Activated T-cell treated with anti-CD3 and anti-CD28 coated beads, Interleukin-2, amount 50 U/mL, for 48 hours (primary cell): ENCODE measurements at places on chromosomes 1 and 21.

GRCh38 chr1:82565546-82565945, 764.8 kb downstream of the ADGRL2 start:
- DNase-seq: no peak

GRCh38 chr21:38691631-38692030, 114.1 kb upstream of the ETS2 start:
- no peak for DNase-seq

GRCh38 chr1:18820791-18821641, 38.4 kb downstream of the TAS1R2 start:
- DNase-seq: peak; percentile 82

DNA sequence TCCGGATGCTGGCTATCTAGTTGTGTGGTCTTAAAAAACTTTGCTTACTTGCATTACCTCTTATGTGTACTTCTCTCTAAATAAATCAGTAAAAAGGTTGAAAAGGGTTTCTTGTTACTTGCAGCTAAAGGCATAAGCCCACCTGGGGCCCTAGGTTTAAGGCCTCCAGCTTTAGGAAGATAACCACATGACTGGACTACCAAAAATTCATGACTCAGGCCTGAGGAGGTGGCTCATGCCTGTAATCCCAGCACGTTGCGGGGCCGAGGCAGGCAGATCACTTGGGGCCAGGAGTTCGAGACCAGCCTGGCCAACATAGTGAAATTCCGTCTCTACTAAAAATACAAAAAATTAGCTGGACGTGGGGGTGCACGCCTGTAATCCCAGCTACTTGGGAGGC, 142.9 kb downstream of the APP start:
- no peak for DNase-seq

GRCh38 chr1:166289309-166290050, 122.7 kb upstream of the FAM78B start:
- DNase-seq: no peak

- DNase-seq: no peak
Measured at GRCh38 chr1:220804202-220804586, 17.5 kb downstream of the MTARC1 start.

GRCh38 chr21:26130249-26130881, 40.2 kb downstream of the APP start:
- DNase-seq: no peak

- no peak for DNase-seq
Measured at GRCh38 chr1:215526147-215526845, 40.8 kb upstream of the KCTD3 start.

DNA sequence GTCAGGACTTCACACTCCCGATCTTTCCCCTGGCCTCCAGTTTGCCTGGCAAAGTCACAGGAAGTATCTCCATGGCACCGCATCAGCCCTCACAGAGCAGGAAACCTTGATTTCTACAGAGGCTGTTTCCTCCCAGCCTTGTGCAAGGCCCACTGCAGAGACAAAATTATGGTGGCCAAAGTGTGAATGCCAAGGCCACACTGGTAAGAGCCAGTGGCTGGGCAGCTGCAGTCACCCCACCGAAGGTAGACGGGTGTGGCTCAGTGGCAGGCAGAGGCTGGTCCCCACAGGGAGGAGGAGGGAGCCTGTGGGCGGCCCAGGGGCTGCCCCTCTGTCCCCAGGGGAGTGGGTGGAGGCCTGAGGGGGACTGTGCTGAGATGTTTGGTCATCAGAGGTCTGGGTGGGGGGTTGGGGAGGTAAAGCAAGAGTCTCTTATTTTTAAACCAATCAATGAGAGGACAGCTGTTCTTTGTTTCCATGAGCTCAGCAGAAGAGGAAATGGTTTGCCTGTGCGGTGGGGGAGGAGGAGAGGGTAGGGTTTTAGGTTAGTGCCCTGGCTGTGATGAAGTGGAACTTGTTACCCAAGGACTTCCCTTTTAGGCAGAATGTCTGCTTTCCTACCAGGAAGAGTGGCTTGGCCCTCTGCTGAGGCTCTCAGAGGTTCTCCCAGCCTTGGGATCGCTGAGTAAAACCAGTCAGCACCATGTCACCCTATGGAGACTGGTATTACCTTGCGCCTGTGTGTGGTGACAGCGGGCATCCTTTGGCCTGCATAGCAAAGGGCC, 18.0 kb upstream of the BTG2 start:
- peak; percentile 83 for DNase-seq

GRCh38 chr1:203039609-203040512, 13.6 kb downstream of the PPFIA4 start:
- DNase-seq: no peak

GRCh38 chr1:22619798-22620197, 16.6 kb upstream of the C1QA start:
- no peak for DNase-seq

DNA sequence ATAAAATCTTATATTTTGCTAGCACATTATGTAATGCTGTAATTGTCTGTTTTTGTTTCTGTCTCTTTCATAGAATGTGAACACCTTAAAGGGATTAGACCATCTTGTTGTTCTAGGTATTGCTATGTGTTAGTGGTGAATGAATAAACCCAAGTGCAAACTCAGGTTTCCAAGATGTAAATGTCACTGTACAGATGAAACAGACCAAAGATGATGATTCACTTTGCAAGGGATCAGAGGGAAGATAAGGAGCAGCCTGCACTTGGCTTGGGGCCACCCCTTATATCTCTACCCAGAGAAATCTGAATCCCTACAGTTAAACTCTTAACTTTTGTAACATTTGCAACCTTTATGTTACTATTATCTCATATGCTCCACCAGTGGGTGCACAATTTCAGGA, 25.4 kb downstream of the UROD start:
- DNase-seq: no peak

- DNase-seq: no peak
Measured at GRCh38 chr1:56660293-56660692, 15.2 kb downstream of the PRKAA2 start.
